ENCODE measurements at places on chromosomes 5 and 9.

DNA sequence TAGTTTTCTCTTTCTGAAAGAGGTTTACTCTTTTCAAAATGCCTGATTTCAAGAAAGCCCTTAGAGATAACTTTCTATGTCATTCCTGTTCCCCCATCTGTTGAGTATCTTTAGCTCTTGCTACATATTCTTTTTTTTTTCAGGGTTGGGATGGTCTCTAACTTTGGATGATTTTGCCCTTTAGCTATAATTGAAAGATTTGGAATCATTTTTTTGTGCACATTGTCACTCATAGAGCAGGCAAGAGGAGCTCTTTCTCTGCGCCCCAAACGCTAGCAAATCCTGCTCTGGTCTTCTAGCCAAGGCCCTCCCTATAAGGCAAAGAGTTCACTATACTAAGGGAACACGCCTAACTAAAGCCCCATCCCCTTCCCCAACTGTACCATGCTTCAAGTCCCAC, 316.9 kb downstream of the TMEM232 start:
- DNase-seq = no peak

GRCh38 chr9:715300-715699, 126.2 kb upstream of the DMRT1 start:
- no peak for DNase-seq

DNA sequence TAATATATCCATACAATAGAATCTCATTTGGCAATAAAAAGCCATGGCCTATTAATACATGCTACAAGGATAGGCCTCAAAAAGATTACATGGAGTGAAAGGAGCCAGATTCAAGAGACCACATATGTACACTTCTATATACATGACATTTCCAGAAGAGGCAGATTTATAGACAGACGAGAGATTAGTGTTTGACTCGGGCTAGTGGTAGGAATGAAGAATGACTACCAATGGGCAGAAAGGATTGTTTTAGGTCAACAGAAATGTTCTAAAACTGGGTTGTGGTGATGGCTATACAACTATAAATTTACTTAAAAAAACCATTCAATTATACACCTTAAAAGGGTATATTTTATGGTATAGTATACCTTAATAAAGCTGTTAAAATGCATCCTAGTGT, 41.9 kb downstream of the SETX start:
- no peak for DNase-seq

DNA sequence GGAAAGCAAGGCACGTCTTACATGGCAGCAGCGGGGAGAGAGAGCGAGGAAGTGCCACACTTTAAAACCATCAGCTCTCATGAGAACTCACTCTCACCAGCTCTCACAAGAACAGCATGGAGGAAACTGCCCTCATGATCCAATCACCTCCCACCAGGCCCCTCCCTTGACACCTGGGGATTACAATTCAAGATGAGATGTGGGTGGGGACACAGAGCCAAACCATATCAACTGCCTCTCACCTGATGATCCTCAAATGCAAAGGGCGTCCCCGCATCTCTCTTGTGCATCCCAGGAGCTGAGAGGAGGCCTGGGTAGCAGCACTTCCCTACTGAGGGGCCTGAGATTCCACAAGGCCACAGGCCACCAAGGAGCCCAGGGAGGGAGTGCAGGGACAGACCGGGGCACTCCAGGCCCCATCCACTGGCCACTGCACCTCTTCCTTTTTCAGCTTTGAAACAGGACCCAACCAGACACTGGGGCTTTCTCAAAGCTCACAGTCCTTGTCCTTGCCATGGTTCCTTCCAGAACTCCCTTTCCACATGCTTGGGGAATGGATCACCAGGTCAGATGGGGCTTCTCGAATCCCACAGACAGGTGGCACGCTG, 54.5 kb upstream of the IL17B start:
- DNase-seq = no peak

GRCh38 chr5:64900618-64901017, 131.9 kb downstream of the CWC27 start:
- DNase-seq = no peak

DNA sequence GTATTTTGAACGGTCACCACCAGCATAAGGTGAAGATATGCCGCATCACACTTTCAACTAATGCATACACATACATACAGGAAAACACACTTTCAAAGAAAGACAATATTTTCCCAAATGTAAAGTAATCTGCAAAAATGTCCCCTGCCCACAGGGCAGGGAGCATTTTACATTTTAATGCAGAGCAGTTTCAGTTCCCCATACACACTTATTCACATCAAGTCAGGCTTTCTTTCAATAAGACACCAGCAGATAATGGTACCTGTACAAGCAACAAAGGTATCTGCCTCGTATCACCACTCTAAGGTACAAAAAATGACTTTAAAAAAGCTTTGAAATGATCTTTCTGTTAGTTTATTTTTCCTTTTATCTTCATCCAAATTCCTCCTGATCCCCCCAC, 247.1 kb upstream of the CCNG1 start:
- no peak for DNase-seq

- no peak for DNase-seq
Measured at GRCh38 chr5:59758566-59758965, 135.0 kb downstream of the PDE4D start.

DNA sequence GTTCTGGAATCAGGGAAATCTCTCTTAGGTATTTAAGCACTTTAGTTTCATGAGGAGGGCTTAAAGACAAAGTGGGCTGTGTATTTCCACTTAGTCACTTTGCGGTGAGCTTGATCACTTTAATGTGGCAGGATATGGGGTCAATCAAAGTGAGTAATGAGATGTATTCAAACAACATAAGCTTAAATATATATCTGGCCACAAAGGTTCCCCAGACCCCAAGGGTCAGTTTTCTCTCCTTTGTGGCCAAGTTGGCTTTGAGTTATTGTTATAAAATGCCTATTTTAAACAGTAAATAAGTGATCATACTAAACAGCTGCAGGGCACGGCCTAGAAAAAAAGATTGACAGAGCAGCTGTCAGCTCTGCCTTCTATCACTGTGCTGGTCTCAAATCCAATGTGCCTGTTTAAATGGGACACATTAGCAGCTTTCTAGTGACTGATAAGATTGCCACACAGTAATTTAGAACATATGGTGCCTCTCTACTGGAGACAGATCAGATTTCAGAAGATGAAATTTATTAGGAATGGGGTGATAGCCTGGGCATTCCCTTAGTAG, 363.9 kb downstream of the AGTPBP1 start:
- DNase-seq = no peak

DNA sequence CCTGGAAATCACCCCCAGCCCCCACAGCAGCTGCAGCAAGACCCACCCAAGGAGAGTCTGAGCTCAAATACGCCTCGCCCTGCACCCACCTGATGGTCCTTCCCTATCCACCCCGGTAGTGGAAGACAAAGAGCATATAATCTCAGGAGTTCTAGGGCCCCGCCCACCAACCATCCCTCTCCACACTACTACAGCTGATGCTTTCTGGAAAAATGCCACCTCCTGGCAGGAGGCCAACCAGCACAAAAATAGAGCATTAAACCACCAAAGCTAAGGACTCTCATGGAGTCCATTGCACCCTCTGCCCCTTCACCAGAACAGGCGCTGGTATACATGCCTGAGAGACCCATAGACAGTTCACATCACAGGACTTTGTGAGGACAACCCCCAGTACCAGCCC, 22.5 kb upstream of the NIPSNAP3A start:
- no peak for DNase-seq

GRCh38 chr5:123571927-123572326, 60.0 kb downstream of the CSNK1G3 start:
- no peak for DNase-seq

DNA sequence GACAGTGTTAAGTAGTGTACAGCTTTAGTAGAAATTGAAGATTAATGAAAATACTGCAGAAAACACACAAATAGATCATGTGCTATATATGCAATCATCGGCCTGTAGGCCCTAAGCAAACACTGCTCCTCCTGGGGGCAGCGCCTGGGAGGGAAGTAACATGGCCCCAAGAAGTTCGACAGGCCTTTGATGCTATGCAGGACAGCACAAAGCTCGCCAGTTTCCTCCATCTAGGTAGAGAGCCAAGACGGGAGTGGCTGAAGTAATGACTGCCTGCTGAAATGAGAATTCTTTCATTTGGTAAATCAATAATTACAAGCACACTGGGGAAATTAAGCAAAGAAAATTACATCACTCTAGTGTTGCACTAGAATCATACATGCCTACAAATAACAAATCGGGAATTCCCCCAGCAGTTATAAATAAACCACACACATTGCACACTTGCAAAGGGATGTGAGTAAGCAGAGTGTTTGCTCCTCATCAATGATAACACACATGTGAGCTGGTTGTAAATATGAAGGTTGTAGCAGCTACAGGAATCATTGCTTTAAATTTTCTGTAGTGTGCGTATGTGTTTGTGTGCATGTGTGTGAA, 219.9 kb upstream of the NFIL3 start:
- no peak for DNase-seq

- DNase-seq = no peak
Measured at GRCh38 chr9:29882767-29883166, 2309.5 kb upstream of the C9orf72 start.

DNA sequence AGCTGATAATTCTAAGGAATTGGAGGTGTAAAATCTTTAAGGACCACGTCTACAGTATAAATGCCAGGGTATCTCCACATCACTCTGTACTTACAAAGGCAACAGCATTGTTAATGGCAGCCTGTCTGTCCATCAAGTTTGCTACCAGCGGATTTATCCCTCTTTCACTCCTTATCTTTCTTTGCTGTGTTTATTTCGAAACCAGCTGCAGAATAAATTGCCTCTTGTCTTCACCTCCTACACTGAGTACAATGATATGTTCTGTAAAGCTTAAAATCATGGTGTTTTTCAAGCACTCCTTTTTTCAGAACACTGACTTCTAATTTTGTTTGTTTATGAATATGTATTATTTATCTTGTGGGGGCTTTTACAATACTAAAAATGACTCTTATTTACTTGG, 1088.1 kb downstream of the NR2F1-AS1 start:
- DNase-seq = peak; percentile 34

- no peak for DNase-seq
Measured at GRCh38 chr9:6667633-6668280, 22.2 kb upstream of the GLDC start.

DNA sequence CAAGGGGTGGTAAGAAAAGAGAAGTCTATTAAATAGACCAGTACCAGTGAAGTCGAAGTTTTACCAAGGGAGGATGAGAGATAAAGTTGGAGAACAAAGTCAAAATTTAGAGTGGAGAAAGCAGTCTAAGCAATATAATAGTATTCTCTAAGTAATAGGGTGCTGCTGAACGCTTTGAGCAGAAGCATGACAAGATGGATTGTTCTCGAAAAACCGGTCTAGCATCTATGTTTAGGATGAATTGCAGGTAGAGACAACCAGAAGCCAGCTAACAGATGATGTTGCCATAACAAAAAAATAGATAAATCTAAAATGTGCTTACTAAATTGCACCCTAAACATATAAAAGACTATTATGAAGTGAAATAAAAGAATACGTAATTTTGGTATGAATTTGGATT, 237.0 kb downstream of the PRELID2 start:
- no peak for DNase-seq

DNA sequence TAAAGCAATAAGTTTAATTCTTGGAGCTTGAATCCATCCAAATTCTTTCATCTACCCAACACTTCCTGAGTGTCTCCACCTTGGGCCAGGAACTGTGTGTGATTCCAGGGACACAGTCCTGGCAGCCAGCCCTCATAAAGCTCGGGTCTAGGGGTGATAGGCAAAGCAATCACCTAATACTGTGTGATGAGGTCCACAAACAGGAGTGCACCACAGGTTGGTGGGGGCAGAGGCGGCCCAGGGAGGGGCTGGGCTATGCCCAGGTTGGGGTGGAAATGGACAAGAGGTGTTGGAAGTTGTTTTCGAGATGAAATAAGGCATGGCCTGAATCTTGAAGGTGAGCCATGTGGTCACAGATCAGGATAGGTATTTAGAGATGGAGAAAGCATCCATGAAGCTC, 133.9 kb upstream of the PTCH1 start:
- no peak for DNase-seq

DNA sequence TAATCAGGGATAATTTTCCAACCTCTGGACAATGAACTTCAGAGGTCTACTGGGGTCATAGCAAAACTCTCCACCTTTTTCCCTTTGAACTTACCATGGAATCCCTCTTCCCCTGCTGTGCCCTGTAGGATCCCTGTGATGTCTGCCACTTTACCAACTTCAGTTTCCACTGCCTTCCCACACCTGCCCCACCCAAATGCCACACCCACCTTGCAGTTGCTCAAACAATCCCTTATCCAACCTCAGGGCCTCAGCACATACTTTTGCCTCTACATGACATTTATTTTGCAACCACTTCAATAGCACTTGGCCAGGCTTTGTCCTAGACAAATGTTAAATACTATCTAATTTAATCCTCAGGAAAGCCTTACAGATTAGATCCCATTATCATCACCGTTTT, 463.7 kb upstream of the WWC1 start:
- peak; percentile 73 for DNase-seq

- DNase-seq = no peak
Measured at GRCh38 chr5:55634209-55634805, 77.8 kb downstream of the SLC38A9 start.

GRCh38 chr5:72238712-72239445, 81.2 kb downstream of the MRPS27 start:
- no peak for DNase-seq

DNA sequence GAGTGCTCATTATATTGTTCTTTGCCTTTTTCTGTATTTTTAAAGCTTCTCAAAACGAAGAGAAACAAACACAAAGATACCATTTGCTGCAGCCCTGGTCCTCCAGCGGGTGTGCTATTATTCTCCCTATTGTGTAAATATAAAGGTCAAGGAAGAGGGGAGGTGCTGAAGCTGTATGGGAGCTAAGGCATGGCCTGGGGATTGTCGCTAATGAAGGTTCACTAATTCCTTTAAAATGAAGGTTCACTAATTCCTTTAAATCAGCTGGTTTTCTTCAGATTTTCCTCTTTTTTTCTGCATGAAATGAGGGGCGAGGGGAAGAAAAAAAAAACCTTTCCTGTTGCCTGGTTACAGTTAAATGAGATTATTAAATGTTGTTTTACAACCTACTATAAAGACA, 74.5 kb upstream of the MAP1B start:
- no peak for DNase-seq

DNA sequence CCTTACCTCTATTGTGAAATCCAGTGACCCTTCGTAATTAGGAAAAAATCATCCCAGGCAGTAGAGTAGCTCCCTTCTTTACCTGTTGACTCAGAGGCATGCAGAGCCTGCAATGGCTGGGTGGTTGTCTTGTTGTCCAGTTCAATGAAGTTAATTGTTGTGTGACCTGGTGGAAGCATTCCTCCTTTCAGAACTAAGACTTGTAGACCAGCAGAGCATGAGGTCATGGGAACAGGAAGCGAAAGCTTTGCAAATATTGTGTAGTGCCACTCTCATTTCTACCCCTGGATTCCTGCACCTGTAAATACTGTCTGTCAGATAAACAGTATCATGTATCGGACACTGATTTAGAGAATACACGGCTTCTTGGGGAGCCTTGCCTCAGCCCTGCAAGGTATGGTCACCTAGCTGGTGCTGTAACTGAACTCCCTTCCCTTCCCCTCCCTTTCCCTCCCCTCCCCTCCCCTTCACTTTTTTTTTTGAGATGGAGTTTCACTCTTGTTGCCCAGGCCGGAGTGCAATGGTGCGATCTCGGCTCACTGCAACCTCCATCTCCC, 5.7 kb upstream of the PRXL2C start:
- no peak for DNase-seq

- no peak for DNase-seq
Measured at GRCh38 chr5:102865171-102865509, 110.0 kb downstream of the PAM start.

- DNase-seq = peak; percentile 67
Measured at GRCh38 chr5:149210225-149210624, 61.4 kb upstream of the AFAP1L1 start.

Measured in NCI-H226 (cell line).